ENCODE measurements at places on chromosomes 12 and 14. TPM values are rescaled to one million over a fixed set of nuclear protein-coding genes. Genes with fewer than 3 reads are reported as not detected.
A peak's percentile ranks its signal among the peaks of the same experiment; 100 is the strongest.

ARMH4 gene
- polyA plus RNA-seq, result 0.18 TPM

DNA sequence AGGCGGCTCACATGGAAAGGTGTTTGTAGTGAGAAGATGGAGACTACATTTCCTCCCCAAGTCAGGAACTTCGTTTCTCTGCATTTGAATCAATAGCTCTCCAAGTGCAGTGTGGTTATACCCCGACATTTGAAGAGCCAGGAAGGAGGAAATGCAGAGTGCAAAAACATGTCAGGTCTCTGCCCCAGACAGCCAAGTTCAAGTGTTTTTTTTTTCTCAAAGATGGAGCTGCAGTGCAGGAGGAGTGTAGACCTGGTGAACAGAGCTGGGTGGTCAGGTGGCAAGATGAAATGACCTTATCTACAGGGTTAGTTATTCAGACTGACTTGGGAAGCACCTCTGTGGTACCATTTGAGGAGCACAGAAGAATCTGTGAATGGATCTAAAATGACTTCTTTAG is 21.3 kb downstream of the MLXIP start:
- no peak for DNase-seq

GRCh38 chr12:24244801-24245200 is 295.3 kb upstream of the SOX5 start:
- DNase-seq, result no peak

RNASE3 gene
- polyA plus RNA-seq, result not detected

TSHR gene
- not detected for polyA plus RNA-seq

GRCh38 chr12:128567730-128568129 is 256.0 kb downstream of the SLC15A4 start:
- no peak for DNase-seq

FAR2 gene
- polyA plus RNA-seq, result not detected

DNA sequence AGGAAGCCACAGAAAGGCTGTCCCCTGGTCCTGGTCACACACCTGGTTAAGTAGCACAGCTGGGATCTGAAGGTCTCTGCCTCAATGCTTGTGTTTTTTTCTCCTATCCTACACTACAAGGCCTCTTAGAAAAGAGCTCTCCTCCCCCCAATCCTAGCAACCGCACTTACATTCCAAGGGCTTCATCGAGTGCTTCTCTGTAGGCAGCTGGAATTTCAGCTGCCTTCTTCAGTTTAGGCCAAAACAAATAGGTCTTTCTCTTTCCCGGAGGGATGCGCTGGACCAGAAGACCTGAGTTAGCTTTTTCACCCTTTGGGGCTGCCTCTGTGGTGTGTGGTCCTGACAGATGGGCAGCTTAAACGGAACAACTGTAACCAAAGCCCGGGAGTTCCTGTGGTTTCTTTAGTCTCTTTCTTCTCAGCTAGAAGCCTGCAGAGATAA is 109.7 kb downstream of the GPATCH2L start:
- DNase-seq, result no peak

DNA sequence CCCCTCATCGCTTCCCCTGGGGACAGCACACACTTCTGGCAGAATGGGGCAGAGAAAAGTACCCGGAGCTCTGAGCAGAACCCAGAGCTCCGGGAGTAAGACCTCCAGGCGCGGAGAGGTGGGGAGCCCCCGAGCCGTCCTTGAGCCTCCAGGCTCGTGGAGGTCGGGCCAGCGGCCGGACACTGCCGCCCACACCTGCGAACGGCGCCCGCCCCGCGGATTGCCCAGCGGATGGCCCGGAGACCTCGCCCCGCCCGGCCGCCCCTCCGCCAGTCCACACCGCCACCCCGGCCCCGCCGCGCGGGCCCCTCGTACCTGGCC is 344 bp downstream of the SPTLC2 start:
- no peak for DNase-seq

DNA sequence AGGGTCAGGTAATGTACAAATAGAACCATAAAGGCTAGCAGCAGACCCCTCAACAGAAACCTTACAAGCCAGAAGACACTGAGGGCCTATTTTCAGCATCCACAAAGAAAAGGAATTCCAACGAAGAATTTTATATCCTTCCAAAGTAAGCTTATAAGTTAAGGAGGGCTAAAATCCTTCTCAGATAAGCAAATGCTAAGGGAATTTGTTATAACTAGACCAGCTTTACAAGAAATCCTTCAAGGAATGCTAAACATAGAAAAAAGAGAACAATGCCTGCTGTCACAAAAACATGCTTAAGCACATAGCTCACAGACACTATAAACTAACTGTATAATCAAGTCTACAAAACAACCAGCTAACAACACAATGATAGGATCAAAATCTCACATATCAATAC is 130.7 kb upstream of the RPL10L start:
- DNase-seq, result no peak

- DNase-seq, result no peak
These were observed 583.6 kb downstream of the GALC start for GRCh38 chr14:87409393-87409792.

HOXC4 gene
- not detected for polyA plus RNA-seq

RPGRIP1 gene
- polyA plus RNA-seq, result 1.1 TPM

- DNase-seq, result no peak
These were observed 63.4 kb downstream of the ANO4 start for GRCh38 chr12:100857971-100858370.

GRCh38 chr14:26741711-26742212 is 143.9 kb upstream of the NOVA1 start:
- DNase-seq, result no peak

DNA sequence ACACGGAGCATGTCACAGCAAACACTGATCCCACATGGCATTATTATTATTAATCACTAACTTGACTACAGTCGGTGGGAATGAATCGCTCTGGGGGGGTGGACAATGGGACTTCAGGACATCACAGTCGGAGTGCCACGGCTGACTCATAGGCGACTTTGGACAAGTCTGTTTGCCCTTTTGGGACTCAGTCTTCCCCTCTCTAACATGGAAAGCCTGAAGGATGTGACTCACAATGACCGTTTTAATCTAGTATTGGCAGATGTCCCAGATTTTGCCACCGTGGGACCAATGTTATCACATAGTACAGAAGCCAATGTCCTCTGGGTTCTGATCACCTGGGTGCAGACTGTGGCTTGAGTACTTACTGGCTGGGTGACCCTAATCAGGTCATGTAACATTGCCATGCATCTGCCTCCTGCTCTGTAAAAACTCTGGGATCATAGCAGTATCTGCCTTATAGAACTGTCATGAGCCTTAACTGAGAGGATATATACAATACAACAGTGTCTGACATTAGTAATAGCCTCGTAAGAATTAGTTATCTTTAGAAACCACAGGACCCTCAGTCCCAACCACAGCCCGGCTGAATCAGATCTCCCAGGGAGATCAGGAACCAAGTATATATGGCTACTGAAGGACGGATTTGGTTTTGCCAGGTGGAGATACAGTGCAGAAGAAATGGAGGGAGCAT is 362.6 kb downstream of the BCL11B start:
- DNase-seq, result peak; percentile 31

DNA sequence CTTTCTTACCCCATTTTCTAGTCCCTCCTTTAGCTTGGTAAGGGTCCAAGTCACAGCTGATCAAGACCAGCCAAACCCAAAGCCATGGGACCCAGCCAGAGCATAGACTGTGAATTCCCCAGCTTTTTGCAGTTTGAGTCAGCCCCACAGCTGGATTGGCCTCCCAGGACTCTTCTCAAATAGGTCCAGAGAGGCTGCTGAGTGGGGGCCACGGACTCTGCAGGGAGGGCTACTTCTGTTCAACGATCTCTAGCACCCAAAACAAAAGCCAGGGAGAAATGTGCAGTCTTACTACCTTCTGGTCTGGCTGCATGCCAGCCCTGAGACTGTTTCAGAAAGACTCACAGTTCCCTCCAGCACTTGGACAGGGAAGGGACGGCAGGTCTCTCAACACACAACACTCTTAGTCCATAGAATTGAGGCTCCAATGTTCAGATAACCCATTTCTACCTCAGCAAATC is 1.6 kb downstream of the VDR start:
- no peak for DNase-seq

- no peak for DNase-seq
These were observed 5.9 kb upstream of the CCDC197 start for GRCh38 chr14:93991212-93991611.

DNA sequence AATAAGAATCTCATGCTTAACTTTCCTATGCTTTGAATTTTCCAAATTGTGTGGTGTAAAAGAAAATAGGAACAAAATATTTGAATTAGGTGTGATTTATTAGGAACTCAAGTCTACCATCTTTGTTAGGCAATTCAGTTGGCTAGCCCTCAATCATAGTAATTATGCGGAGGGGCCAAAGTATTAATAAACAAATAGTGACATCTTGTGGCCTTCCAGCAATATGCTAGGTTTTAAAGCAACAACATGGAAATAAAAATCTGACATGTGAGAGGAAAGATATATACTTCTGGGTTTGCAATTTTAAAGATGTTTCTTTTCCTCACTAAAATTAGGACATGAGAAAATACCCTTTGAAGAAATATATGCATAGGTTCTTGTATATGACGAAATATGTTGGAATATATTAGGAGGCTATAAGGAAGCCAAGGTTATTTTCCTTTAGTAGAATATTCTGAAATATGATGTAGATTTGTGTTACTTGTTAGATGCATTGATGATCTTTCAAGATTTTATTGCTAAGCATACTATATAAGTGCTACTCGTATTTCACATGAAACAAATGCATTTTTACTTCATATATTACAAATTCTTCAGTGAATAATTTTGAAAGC is 200.4 kb downstream of the PTPRO start:
- DNase-seq, result peak; percentile 38

KRT1 gene
- polyA plus RNA-seq, result not detected

DNA sequence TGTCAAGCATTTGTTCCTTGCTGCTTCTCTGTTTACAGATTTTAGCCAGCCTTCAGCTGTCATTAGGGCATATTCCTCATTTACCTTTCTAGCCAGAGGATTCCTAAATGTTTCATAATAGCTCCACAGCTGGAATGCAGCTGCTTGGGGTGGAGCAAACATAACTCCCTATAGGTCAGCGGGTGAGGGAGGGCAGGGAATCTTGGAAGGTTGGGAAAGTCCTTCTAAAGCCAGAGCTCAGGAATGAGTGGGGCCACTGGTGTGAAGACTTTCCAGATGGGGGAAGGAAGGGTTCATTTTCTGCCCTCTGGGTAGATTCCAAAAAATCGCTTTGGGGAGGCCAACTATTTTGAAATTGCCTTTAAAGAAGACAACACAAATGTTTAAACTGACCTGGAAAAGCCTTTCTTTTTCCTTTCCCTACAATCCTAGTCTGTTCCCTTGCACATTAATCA is 16.3 kb upstream of the IRF2BPL start:
- DNase-seq, result peak; percentile 74

SIX1 gene
- polyA plus RNA-seq, result 1.3 TPM

GRCh38 chr12:118337194-118337838 is 35.4 kb downstream of the TAOK3 start:
- DNase-seq, result no peak

CCDC91 gene
- 9.8 TPM for polyA plus RNA-seq

TPPP2 gene
- polyA plus RNA-seq, result 1.7 TPM

DNA sequence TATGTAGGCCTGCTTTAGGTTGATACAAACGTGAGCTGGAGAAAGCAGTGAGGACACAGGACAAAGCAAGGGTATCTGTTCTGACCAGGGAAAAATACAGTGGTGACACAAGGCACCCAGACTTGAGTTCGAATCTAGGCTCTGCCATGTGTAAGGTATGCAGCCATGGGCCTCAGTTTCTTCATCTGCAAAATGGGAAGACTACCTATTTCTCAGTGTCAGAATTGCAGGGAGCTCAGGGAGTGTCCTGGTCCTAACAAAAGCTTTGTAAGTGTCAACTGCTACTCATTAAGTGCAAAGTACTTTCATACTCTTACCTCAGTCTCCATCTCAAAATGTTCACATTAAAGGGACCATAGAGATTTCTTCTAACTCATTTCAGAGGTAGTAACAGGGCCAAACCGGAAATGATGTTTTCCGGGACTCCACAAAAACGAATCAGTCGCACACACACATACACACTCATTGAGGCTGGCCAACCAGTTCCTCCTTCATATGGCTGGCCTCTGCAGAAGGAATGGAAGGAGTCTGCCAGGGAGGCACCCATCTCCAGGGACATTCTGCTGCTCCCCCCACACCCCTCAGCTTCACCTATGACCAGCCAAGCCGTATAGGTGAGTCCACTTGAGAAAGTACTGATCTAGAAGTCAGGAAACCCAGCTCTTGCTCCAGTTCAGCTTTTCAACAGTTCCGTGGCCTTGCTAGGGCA is 7.8 kb downstream of the CTDSP2 start:
- no peak for DNase-seq

KRT6A gene
- 0.13 TPM for polyA plus RNA-seq

DNA sequence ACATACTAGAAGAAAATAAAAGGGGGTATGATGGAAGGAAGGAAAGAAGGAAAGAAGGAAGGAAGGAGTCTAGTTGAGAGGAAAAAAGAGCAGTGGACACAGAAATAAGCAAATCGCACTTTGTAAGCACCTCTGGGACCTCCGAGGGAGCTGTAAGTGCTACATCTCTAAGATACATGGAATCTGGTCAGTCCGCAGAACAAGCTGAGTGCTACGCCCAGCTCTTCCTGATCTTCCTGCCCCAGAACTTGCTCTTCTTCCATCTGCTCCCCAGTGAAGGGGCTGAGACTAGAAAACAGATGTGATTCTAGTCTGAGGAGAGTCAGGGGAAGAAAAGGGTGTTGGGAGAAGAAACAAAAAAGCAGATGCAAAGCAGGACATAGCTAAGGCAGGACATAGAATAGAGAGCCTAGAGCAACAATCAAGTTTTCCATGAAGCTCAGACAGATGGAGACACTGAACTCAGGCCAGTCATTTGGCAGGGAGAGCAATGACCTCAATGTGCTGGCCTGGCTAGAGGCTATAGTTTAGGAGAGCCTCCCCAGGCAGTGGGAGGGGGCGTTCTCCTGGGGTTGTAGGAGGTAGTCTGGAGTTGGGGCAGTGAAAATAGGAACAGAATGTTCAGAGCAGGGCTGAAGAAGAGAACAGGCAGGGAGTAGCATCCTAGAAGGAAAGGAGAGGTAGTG is 1.7 kb upstream of the MFAP5 start:
- DNase-seq, result no peak

POTEM gene
- not detected for polyA plus RNA-seq

- no peak for DNase-seq
These were observed 95.8 kb downstream of the LGMN start for GRCh38 chr14:92652413-92653151.

LRRC9 gene
- 0.08 TPM for polyA plus RNA-seq

Data from HepG2 (cell line).